ENCODE measurements at places on chromosomes 4 and X.

DNA sequence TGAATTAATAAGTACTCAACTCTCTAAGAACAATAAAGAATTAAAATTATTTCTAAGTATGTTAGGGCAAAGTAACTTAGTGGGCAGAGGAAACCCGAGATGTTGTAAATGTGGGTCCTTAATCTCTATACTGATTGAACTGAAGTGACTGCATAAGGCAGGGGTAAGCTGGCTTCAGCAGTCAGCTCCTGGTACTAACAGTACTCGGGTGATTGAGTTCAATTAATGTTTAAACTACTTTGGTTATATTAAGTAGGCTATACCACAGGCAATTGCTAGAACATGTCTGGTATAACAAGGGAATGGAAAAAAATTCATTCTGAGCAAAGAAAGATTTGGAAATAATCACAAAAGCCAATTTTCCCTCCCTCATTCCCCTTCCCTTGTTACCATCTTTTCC is 90.7 kb downstream of the LNX1 start:
- no peak for DNase-seq

- peak; percentile 3 for DNase-seq
These were observed 250.5 kb downstream of the TECRL start for GRCh38 chr4:64158648-64159326.

DNA sequence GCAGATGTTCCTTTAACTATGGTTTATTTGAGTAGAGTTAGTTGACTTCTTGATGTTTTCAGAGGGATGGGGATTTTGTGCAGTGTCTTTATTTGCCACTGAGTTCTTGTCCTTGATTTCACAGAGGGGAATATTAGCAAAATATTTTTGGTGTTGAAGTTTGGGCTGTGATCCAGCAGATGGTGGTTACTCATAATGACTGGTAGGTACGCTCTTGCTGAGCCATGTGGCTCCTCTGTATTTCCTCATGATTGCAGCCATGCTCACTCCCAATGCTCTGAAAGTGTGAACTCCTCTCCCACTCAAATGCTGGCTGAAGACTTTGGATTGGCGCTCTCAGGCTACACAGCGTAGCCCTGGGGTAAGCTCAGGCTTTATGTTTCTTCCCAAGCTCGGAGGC is 77.7 kb downstream of the KLF8 start:
- DNase-seq = no peak

GRCh38 chr4:7330811-7331681 is 103.7 kb downstream of the PSAPL1 start:
- DNase-seq = no peak

DNA sequence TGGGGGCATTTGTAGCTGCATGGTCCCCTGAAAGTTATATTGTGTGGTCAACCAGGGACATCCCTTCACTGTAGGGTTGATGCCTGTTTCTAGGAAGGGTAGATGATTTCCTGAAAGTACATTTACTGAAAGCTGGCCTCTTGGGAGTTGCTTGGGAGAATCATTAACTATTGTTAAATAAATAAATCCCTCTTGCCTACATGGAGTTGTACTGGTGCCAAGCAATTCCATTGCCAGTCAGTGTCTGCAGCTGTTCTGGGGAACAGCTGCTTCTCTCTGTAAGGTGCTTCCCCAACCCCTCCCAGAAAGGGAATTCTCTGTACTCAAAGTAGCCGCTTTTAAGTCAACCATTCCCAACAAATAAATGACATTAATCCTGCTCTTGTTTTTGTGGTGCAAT is 51.1 kb downstream of the C4orf51 start:
- DNase-seq = no peak
